ENCODE measurements at places on chromosomes 1 and 21.

- no peak for DNase-seq
These were observed 104.7 kb downstream of the HIVEP3 start for GRCh38 chr1:41813755-41814745.

DNA sequence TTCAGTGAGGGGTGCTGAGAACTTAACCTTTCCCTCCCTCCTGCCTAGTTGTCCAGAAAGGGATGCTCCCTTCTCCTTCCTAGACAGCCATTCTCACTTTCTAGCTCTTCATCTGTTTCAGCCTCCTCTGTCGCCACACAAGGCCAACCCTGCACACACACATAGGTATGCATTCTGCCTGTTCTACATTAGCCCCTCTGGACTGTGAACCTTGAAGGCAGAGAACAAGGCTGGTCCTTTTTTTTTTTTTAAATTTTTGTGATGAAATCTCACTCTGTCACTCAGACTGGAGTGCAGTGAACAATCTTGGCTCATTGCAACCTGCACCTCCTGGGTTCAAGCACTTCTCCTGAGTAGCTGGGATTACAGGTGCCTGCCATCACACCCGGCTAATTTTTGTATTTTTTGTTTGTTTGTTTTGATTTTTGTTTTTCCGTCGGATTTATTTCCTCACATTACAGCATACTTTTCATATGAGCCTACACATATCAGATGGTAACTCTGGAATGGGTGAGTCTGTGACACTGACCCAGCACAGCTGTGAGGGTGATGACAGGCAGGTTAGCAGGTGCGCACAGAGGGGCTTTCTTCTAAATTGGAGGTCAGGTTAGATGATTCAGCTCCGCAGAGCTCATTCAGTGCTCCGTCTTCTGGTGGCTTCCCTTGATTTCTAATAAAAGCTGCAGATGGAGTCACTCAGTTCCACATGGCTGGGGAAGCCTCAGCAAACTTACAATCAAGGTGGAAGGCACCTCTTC lies 4.9 kb upstream of the AKR1A1 start:
- DNase-seq, result no peak

DNA sequence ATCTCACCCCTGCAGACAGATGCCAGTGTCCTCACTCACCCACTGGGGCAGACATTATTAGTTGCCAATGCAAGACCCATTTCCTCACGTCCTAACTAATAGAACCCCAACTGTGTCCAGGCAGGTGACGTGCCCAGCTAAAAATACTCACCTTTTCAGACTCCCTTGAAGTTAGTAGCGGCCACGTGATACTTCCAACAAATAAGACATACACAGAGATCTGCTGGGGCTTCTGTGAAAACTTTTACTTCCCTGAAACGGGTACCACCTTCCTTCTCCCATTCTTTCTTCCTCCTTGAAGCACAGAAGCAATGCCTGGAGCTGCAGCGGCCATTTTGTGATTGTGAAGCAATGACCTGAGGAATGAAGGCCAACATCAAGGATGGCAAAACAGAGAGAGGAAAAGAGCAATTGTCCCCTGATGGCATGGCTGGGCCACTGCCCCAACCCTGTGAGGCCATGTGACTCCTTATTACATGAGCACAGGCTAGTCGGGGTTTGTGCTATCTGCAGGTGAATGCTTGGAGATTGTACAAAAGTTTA lies 74.4 kb upstream of the TMPRSS2 start:
- DNase-seq, result no peak

- DNase-seq, result no peak
These were observed 5.9 kb upstream of the CTRC start for GRCh38 chr1:15432324-15432723.

GRCh38 chr1:235074523-235075047 lies 54.1 kb downstream of the TOMM20 start:
- no peak for DNase-seq
